ENCODE measurements at places on chromosomes 12 and 14.

DNA sequence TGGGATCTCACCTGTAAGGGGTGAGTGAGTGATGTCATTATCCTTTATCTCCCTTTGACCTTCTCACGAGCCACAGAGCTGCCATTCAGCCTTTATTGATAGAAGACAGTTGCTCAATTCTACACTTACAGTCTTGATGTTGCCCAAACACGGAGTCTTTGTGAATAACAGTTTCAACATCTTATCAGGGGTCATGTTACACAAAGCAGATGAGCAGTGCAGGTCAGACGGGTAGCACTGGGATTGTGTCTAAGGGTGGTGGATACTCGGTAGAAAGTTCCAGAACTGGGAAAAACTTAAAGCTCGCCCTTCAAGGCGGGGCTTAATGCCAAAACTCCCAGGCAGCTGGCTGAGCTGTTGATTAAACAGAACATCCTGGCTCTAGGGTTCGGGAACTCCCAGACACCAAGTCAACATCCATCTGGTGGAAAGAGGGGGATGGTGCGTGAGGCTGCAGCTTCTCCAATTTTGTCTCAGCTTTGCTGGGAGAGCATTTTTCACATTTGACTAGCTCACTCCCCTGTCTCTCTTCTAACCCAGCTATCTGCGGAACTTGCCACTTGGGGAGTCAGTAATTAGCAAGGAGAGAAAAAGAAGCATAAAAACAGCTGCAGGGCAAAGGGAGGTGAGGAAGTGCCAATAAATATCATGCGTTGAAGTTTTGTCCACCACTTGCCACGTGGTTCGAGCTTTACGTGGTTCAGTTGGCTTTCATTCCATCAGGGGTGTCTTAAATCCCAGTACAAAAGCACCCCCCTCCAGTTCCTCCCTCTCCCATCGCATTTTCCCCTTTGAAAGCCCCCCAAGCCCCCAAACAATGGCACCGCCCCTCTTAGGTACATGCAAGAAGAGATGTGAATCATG lies 31.0 kb downstream of the FOXN4 start:
- DNase-seq: no peak

DNA sequence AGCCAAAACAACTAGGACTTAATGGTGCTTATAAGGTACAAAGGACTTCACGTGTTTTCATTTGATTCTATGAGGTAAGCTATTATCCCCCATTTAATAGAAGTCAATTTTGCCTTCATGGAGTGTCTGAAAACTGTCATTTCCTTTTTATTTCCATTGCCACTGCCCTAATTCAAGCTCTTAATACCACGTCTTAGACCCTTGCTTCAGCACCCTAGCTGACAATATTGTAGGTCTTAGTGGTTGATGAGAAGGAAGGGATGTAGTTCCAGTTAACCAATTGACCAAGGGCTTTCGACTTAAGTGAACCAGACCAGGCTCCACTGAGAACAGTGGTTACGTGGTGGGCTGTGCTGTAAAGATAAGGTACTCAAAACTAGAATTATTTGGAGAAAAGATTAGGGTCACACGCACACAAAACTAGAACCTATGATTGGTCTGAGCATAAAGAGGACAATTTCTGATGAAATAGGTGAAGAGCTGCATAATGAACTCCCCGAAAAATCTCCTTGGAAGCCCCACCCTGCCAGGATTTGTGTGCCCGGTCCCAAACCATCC lies 9.6 kb upstream of the ASIC1 start:
- DNase-seq: no peak

- DNase-seq: no peak
Measured at GRCh38 chr14:25521616-25522015, 471.7 kb upstream of the STXBP6 start.

DNA sequence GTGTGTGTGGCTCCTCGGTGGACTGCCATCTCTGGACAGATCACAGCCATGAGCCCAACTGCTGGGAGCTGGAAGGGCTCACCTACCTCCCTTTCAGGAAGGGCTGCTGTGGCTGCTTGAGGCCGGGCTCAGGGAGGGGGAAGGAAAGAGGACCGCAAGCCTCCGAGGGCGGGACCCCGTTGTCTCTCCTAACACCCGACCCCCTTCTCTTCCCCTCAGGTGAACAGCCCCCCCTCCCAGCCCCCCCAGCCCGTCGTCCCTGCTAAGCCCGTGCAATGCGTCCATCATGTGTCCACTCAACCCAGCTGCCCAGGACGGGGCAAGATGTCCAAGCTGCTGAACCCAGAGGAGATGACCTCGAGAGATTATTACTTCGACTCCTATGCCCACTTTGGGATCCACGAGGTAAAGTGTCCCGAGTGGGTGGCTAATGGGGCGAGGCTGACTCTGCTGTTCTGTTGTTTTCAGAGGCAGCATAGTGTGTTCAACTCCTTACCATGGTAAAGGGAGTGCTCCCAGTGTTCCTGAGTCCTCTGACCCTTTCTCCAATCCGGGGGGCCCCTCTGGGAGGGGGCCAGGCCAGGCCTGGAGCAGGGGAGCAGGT lies 49.5 kb downstream of the PRMT8 start:
- DNase-seq: no peak

- no peak for DNase-seq
Measured at GRCh38 chr12:41992692-41993215, 151.9 kb downstream of the GXYLT1 start.

DNA sequence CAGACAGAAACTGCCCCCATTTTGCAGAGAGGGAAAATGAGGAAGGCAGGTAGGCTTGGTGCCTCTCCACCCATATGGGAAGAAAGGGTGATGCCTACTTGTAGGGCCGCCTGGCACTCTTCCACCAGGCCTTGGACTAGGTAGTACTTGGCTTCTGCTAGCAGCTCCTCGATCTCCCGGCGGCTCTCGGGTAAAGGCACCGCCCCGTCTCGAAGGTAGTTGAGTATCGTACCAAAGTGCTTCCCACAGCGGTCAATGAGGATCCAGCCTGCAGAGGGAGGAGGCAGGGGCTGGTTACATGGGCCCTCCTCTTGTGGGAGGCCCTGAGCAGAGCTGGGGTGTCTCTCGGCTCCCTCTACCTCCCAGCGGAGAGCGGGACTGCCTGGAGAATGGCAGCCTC lies 16.6 kb downstream of the KCTD10 start:
- DNase-seq: no peak

DNA sequence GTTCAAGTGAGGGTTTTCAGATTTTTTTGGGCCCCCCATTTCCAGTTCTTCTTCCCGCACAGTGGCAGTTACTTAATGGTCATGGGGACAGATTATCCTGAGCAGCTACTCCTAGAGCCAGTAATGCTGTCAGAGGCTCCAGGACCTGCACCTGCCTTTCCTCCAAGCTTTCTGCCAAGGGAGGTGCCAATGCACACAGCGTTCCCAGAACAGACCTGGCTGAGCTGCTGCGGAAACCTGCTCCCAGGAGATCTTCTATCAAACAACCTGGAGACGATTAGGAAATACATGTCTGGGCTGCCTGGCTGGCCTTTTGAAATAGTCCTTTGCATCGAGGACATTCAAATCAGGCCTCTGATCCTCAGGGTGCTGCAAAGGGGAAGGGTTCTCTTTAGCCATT lies 120.9 kb downstream of the SLC8A3 start:
- DNase-seq: no peak

GRCh38 chr12:108317308-108318234 lies 21.5 kb downstream of the CMKLR1 start:
- no peak for DNase-seq

DNA sequence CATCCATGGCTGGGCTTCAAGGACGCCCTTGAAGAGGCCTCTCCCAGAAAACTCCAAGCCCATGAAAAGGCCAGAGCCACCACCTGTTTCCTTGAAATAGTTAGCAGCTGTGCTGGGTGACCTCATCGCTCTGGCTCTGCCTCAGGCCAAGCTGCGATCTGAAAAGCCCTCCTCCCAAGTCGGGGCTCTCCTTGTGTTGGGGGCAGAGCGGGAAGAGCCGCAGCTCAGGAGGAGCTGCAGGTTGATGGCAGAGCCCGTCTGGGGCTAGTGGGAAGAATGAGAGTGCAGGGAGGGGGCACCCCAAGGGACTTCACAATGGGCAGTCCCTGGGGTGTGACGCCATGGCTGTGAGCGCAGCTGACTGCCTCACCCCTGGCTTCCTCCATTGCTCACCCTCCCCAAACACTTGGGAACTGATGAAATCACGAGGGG lies 50.0 kb upstream of the STON2 start:
- DNase-seq: no peak

DNA sequence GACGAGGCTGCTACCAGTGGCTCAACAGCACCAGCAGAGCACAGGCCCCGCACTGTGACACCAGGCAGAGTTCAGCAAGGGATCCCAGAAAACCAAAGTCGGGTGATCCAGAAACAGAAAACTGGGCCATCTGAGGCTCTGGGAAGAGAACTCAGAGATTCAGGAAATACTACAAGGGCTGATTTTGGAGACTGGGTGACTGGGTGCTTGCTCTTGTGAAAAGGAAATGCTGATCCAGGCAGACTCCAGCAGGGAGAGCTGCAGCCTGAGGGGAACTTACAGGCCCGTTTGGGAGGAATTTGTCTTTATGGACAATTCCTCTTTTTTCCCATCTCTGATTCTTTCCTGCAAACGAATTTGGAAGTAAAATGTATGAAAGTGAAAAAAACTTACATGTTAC lies 28.2 kb downstream of the FOXN3 start:
- DNase-seq: no peak
